ENCODE measurements at places on chromosomes 2 and 18.

DNA sequence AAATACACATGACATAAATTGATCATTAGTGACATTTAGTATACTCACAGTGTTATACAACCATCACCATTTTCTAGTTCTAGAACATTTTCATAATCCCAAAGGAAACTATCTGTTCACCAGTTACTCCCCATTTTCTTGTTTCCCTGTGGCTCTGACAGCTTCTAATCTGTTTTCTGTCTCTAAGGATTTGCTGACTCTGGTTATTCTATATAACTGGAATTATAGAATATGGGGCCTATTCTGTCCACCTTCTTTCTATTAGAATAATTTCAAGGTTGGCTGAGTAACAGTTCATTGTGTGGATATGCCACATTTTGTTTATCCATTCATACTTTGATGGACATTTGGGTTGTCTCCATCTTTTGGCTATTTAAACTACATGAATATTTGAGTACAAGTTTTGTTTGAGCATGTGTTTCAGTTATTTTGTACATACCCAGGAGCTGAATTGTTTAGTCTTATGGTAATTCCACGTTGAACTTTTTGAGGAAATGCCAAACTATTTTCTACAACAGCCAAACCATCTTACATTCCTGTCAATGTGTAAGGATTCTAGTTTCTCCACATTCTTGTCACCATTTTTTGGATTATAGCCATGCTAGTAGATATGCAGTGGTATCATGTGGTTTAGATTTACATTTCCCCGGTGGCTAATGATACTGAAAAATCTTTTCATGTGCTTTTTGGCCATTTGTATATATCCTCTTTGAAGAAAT, 20.5 kb downstream of the KIAA1328 start:
- peak; percentile 35 for DNase-seq

DNA sequence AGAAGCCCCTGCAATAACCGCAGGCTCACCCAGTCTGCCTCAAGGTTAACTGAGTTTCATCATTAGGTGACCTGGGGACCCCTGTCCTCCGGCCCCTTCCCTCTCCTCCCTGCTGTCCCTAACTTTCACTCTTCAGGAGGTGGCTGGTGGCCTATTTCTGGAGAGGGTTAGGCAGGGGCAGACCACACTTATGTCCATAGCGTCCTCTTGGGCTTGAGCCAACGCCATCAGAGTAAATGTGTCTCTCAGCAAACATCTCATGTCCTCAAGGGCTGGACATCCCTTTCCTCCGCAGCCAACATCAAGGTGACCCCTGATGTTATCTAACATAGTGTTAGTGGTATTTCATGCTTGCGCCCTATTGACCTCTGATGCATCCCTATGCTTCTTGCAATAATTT, 114.8 kb downstream of the BCL11A start:
- DNase-seq: no peak

DNA sequence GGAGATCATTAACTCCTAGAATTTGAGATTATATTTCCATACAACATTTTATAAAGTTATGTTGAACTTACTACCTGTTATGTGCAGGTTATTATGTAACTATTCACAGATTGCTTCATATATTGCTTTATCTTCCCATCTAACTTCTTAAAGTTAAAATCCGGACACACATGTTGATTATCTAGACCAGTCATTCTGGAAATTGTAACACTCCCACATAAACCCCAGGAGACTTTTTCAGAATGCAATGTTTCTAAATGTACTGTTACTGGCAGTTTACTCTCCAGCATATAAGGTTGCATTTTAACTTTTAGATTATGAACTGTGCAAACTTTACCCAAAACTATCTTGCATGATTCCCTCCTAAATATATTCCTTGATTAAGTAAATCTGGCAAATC, 70.5 kb upstream of the FAM117B start:
- DNase-seq: no peak

GRCh38 chr2:200655918-200656580, 70.2 kb downstream of the AOX1 start:
- no peak for DNase-seq

GRCh38 chr2:159706385-159706980, 5.8 kb upstream of the MARCHF7 start:
- no peak for DNase-seq

GRCh38 chr2:76268484-76268883, 557.8 kb upstream of the GCFC2 start:
- no peak for DNase-seq

DNA sequence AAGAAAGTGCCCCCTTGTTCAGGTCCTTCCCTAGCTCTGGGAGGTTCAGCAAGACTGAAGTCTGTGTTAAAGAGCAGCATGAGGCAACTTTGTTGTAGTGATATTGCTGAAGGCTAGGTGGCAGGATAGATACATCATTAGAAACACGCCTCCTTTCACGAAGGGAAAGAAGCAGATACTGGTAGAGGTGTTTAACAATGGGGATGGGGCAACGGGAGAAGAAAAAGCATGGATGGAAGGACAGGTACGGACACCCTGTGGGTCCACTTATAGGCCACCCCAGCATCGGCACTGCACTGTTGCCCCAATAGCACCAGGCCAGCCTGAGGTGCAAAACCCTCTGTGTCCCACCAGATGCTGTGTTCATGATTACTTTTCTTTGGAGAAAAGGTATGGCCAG, 3.5 kb upstream of the IGFBP5 start:
- DNase-seq: peak; percentile 71

DNA sequence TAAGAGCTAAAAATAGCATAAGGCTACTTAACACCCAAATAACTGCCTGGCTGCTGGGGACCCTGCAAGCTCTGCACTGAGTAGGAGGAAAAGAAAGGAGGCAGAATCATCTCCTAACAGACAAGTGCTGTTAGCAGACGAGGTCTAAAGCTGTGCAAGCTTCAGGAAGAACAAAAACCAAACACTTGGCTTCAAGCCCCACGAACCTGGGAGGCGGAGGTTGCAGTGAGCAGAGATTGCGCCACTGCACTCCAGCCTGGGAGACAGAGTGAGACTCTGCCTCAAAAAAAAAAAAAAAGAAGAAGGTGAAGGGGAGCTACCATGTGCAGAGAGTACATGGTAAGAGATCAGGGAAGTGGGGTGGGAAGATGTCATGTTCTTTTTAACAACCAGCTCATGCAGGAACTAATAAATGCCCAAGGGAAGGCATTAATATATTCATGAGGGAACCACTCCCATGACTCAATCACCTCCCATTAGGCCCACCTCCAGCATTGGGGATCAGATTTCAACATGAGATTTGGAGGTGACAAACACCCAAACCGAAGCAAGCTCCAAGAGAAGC, 28.8 kb upstream of the INO80C start:
- peak; percentile 69 for DNase-seq

GRCh38 chr2:222734703-222735014, 63.2 kb downstream of the MOGAT1 start:
- no peak for DNase-seq

DNA sequence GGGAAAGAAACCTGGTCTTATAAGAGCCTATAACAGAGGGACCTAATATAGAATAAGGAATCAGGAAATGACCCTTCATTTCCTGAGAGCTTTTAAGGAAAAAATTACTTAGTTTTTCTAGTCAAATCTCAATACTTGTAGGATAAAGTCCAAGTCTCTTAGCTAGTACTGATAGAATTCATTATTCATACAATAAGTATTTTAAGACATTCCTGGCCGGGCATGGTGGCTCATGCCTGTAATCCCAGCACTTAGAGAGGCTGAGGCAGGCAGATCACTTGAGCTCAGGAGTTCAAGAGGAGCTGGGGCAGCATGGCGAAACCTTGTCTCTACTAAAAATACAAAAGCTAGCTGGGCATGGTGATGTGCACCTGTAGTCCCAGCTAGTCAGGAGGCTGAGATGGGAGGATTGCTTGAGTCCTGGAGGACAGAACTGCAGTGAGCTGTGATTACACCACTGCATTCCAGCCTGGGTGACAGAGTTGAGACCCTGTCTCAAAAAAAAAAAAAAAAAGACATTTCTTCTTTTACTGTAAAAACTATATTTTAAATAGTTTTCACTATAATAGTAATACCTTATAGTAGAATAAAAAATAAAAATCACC, 3.2 kb downstream of the RAB3GAP1 start:
- peak; percentile 62 for DNase-seq

DNA sequence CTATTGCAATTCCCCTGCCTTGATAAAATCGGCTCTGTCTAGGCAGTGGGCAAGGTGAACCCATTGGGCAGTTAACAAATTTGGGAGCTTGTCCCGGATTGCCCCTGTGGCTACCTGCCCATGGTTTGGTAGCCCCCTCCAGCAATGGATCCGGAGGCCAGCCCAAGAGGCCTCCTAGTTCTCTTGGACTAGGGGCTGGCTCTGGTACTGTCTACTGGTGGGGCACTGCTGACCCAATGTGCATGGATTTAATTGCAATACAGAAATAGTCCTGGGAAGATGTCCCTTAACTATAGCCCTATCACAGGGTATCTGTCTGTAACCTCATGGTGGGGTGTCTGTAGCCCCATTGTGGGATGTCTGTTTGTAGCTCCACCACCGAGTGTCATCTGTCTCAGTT, 37.5 kb upstream of the SH3RF3 start:
- DNase-seq: no peak

DNA sequence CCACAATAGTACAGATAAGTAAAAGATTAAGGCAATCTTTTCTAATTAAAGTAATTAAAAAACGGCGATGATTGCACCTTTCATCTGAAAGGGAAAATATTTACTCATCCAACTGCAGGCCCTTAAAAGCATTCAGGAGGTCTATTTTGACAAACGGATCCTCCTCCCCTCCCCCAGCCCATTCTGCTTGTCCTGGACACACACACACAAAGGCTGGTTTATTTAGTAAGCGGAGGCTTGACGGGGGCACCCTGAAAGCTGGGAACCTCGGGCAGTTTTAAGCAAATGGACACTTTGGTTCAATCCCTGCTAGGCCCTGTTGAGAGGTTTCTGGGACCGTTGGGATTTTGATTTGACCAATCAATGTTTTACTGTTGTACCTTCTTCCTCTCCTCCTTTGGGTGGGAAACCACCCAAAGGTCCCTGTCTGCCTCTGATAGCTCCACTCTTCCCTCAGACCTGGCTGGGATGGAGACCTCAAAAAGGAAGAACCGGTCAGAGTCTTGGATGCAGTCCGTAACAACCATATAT, 135.8 kb upstream of the HAAO start:
- no peak for DNase-seq

DNA sequence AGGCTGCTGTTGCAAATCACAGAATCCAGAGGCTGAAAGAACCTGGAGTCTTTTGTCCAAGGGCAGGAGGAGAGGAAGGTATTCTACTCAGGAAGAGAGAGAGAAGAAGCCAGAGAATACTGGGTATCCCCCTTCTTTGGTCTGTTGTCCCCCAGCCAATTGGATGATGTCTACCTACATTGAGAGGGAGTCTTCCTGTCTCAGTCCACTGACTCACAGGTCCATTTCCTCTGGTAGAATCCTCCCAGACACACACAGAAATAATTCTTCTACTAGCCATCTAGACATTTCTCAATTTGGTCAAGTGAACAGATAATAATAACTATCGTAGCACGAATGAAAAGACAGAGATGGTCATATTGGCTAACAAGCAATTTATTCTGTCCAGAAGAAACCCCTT, 416.4 kb upstream of the UBE2E3 start:
- no peak for DNase-seq

- DNase-seq: no peak
Observed at GRCh38 chr2:222899413-222900181, 38.8 kb downstream of the ACSL3 start.

DNA sequence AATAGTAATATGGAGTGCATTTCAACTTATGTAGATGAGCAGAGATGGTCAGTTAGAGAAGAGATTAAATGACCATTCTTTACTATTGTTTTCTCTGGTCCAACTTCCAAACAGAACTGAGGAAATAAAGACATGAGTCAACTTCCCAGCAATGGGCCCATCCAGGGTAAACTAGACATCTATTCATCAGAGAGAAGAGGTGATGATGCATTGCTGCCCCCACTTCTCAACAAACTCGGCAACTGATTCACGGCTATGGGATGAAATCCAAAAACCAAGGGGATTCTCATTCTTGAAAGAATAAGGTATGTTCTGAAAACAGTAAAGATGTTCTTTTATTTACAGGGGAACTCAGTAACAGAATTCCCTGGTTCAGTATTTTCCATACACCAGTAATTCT, 190.7 kb downstream of the RDH14 start:
- peak; percentile 61 for DNase-seq

DNA sequence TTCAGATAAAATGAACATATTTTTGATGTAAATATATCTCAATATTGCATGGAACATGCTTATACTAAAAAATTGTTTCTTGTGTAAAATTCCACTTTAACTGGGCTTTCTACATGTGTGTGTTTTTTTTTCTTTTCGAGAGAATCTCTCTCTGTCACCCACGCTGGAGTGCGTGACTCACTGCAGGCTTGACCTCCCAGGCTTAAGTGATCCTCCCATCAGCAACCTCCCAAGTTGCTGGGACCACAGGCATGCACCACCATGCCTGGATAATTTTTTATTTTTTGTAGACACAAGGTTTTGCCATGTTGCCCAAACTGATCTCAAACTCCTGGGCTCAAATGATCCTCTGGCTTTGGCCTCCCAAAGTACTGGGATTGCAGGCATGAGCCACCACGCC, 254.6 kb downstream of the LOXHD1 start:
- DNase-seq: peak; percentile 60
